Aorta (tissue), 5 donors: ENCODE measurements at places on chromosomes 2 and 18. TPM values are rescaled to one million over a fixed set of nuclear protein-coding genes. Genes with fewer than 3 reads are reported as not detected.

DNA sequence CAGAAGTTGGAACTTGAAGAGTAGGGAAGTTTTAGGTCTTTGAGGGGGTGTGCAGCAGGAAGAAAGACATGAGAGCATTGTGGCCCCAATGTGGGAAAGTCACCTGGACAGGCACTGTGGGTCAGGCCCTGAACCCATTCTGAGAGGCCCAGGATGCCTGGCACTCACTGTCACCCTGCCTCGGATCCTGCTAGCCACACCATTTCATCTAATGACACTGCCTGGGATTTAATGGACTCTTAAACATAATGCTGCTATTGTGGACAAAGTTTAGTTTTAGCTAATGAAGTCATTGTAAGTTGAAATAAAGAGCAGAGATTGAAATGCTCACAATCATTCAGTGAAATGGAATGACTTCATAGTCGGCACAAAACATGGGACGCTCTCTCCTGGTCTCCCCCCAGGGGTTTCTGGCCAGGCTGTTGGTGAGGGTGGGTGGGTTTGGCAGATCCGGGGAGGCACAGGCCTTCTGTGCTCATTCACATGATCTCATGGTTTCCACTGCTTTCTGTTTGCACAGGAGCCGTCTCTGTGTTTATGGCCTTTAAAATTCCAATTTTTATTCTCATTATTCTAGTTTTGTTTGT lies 141.8 kb upstream of the KLHL29 start:
- DNase-seq: no peak

DNA sequence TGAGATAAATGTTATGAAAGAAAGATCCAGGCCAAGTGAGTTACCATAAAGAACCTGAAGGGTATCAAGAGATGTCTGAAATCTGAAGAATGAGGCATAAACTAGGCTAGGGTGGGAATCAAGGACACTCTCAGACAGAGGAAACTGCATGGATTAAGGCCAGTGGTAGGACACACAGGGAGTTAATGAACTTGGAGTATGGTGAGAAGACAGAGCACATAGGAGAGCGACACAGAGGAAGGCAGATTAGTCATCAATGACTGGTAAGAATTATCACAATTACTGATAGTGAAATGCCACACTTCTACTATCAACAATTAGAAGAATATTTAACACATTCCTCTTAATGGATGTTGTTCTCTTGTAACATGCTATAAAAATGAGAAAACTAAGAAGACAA lies 76.9 kb downstream of the TTC21B start:
- no peak for DNase-seq

GRCh38 chr2:237896956-237897355 lies 37.5 kb downstream of the RAMP1 start:
- DNase-seq: peak; percentile 70

- DNase-seq: no peak
Observed at GRCh38 chr2:109517118-109517889, 96.5 kb downstream of the SEPTIN10 start.

DNA sequence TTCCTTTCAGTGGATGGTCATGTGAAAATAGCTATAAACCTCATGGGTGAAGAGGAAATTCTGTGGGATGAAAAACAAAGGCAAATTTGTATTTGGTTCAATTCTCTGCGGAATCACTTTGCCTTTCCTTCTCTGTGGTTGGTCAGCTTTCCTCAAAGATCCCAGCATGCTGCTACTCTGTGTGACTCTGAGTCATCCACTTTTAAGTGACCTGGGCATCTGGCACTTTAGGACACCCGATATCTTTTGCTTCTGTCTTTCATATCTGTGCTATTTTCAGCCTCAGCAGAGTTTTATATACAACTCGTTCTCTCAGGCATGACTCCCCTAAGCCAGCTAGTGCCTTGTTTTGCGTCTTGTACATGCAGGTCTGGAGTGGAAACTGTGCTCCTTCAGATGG lies 217.0 kb upstream of the PIEZO2 start:
- DNase-seq: no peak

- no peak for DNase-seq
Observed at GRCh38 chr2:18777250-18777812, 188.0 kb upstream of the NT5C1B start.

DNA sequence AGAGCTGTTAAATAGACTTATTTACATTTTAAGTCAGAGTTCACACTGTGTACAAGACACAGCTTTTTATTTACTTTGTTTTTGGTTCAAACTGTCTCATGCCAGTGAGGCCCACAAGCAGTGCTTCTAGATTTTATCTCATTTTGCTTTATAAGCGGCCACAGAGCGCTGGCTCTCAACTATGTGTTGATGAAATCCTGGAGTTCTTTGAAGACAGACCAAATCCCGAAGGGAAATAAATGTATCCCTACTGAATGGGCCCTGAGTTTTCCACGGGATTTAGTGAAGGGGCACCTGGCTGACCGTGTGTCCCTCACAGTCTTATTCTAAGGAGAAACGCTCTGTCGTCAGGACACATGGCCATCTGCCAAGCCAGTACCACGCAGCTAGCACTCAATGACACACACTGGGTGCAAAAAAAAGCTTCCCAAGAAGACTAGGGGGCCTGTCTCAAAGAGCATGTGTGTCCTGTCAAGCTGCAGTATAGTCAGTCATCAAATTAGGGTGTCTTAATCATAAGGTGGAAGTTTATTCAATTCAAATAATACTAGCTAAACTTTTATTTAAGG lies 23.4 kb downstream of the LYPD1 start:
- DNase-seq: no peak

- DNase-seq: no peak
Observed at GRCh38 chr2:45331410-45331786, 279.7 kb downstream of the SRBD1 start.

- no peak for DNase-seq
Observed at GRCh38 chr2:20728114-20728758, 61.3 kb downstream of the GDF7 start.

GRCh38 chr2:132479155-132479554 lies 62.5 kb downstream of the GPR39 start:
- DNase-seq: no peak

GRCh38 chr2:127041259-127041970 lies 65.5 kb downstream of the BIN1 start:
- DNase-seq: peak; percentile 53

GRCh38 chr2:86808315-86809161 lies 17.8 kb upstream of the CD8A start:
- peak; percentile 96 for DNase-seq

- DNase-seq: no peak
Observed at GRCh38 chr2:40914666-40915065, 462.8 kb upstream of the SLC8A1 start.

GRCh38 chr2:88099798-88100488 lies 27.9 kb downstream of the FABP1 start:
- no peak for DNase-seq

- DNase-seq: peak; percentile 57
Observed at GRCh38 chr2:38178556-38179419, 102.8 kb upstream of the CYP1B1 start.

DNA sequence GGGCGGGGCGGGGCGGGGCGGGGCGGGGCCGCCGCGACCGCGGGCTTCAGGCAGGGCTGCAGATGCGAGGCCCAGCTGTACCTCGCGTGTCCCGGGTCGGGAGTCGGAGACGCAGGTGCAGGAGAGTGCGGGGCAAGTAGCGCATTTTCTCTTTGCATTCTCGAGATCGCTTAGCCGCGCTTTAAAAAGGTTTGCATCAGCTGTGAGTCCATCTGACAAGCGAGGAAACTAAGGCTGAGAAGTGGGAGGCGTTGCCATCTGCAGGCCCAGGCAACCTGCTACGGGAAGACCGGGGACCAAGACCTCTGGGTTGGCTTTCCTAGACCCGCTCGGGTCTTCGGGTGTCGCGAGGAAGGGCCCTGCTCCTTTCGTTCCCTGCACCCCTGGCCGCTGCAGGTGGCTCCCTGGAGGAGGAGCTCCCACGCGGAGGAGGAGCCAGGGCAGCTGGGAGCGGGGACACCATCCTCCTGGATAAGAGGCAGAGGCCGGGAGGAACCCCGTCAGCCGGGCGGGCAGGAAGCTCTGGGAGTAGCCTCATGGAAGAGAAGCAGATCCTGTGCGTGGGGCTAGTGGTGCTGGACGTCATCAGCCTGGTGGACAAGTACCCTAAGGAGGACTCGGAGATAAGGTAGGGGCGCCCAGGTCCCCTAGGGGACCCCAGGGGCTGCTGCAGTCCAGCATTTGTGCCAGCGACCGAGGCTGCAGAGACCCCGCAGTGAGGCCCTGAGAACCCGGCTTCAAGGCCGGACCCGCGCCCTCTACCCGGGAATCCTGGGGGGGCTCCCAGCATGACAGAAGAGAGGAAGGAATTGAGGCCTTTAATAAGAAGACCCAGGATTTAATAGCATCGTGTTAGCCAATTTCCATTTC lies at the start of gene KHK:
Gene KHK (plus strand): TSS at position 49 of the 870 bp plus-strand sequence. CDS start 488 bp downstream, at position 537.
- peak; percentile 75 for DNase-seq

GRCh38 chr2:233012301-233012971 lies 620 bp downstream of the NGEF start:
- DNase-seq: no peak

DNA sequence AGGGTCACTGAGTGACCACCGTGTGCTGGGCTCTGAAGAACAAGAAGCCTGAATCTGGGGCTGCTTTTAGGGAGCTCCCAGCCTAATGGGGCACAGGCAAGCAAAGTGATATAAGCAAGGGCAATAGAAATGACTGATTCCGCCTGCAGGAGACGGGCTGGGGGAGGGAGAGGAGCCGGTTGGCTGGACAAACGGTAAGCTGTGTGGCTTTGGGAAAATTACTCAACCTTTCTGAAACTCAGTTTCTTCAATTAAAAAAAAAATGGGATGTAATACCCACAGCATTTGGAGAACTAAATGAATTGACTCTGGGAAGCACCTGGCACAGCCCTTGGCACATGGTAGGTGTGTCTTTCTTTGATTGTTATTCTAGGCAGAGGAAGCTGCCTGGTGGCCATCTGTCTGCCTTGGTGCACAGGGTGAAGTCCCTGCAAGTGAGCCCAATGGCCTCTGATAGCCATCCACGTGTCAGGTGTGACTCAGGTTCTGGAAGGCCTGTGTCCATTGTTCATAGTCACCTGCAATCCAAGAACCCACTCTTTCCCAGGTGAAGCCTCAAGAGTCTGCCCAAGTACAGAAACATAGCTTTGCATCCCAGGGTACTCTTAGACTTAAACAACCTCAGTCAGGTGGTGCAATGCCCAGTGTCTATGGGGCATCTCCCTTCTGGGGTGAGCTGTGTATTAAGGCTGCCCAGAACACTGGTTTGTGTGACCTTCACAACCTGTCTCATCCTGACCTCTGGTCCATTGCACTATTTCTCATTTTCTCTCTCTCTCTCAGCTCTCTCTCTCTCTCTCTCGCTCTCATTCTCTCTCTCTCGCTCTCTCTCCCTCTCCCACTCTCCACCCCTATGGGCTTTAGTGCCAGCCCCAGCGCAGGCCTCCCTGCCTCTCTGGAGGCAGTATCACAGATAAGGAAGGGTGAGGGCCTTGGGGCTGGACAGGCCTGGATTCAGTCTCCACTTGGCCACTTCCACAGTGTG lies 30.0 kb upstream of the NTSR2 start:
- no peak for DNase-seq

DNA sequence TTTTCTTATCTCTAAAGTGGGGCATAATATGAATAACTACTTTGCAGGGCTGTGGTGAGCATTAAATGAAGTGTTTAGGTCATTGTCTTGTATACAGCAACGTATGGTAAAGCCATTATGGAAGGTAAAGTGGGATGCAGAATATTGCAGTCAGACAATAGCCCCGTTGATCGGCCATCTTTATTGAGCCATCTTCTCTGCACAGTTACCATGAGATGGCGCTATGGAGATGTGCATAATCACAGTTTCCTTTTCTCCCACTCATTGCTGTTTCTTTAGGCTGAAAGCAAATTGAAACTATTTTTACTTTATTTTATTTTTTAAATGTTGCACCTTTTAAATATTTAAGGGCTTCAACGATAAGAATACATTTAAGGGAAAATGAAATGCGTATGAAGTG lies 108.9 kb downstream of the THSD7B start:
- DNase-seq: no peak

DNA sequence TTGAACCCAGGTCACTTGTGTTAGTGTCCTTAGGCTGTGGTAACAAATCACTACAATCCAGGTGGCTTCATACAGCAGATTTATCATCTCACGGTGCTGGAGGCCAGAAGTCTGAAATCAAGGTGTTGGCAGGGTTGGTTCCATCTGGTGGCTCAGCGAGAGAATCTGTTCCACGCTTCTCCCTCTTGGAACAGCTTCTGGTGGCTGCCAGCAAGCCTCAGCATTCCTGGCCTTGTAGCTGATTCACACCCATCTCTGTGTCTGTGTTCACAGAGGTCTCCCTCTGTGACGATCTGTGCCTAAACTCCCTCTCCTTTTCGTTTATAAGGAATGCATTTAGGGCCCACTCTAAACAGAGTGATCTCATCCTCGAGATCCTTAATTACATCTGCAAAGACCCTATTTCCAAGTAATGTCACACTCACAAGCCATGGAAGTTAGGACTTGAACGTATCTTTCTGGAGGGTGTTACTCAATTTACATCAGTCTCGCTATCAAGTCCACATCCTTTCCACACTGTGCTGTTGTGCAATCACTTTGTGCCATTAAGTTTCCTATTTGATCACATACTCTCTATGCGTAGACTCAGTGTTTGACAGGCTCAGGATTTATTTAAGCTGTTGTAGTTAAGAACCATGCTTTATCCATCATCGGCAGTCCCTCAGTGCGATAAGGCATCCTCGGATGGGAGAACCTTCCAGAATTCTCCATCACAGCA lies 164.4 kb downstream of the SOCS6 start:
- no peak for DNase-seq

- DNase-seq: no peak
Observed at GRCh38 chr2:101188683-101189405, 37.7 kb upstream of the TBC1D8 start.

DNA sequence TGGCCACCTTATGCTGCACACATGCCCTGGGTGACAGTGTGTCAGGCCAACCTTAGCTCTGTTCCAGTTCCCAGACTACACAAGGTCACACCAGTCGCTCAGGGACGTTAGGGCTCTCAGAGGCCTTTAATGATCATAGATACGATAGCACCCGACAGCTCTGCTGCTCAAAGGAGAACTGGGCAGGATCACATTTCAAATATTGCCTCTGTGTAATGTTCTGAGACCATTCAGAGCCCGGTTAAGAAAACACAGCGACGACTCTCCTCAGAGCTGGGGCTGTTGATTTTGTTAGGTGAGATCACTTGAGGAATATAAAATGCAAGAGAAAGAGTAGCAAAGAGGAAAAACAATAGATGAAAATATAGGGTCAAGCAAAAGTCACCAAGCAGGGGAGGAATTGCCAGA lies 166.6 kb upstream of the TANK start:
- no peak for DNase-seq

GRCh38 chr2:168033966-168034365 lies 213.4 kb downstream of the STK39 start:
- no peak for DNase-seq

GRCh38 chr18:76328140-76328539 lies 166.9 kb downstream of the ZNF516 start:
- DNase-seq: no peak

RAD51AP2 gene
- not detected for total RNA-seq

RELCH gene
- total RNA-seq: 31.6 TPM

LBX2 gene
- 0.87 TPM for total RNA-seq

TTL gene
- total RNA-seq: 46.6 TPM

LHCGR gene
- total RNA-seq: 0.42 TPM

KLF11 gene
- total RNA-seq: 30.7 TPM

SPATA3 gene
- total RNA-seq: not detected

BCL11A gene
- total RNA-seq: 2.0 TPM

HOXD9 gene
- total RNA-seq: 1.8 TPM

VAMP5 gene
- 60.3 TPM for total RNA-seq

TNFRSF11A gene
- 8.2 TPM for total RNA-seq

VAMP8 gene
- 43.5 TPM for total RNA-seq

GKN2 gene
- not detected for total RNA-seq

RGPD4 gene
- total RNA-seq: 0.39 TPM

KCNS3 gene
- total RNA-seq: 8.8 TPM

TOGARAM2 gene
- 0.65 TPM for total RNA-seq

HOXD13 gene
- total RNA-seq: not detected

CYP1B1 gene
- total RNA-seq: 115 TPM

PPIL3 gene
- total RNA-seq: 17.8 TPM
